ENCODE measurements at places on chromosomes 6 and 20.
A peak's percentile ranks its signal among the peaks of the same experiment; 100 is the strongest.

DNA sequence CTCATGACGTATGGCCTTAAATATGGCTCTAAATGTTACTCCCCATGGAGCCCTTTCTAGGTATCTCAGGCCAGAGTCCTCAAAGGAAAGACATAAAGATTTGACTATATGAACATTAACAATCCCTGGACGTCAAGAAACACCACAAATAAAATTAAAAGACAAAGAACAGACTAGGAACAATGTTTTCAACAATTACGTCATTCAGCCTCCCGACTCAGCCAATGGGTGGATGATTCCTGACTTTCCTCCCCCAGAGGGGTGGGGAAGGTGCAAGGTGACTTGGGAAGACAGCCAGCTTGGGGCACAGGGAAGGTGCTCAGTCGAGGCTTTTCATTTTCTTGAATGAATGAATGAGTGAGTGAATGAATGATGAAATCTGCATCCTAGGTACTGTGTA lies 157.4 kb downstream of the TFAP2C start:
- no peak for DNase-seq

DNA sequence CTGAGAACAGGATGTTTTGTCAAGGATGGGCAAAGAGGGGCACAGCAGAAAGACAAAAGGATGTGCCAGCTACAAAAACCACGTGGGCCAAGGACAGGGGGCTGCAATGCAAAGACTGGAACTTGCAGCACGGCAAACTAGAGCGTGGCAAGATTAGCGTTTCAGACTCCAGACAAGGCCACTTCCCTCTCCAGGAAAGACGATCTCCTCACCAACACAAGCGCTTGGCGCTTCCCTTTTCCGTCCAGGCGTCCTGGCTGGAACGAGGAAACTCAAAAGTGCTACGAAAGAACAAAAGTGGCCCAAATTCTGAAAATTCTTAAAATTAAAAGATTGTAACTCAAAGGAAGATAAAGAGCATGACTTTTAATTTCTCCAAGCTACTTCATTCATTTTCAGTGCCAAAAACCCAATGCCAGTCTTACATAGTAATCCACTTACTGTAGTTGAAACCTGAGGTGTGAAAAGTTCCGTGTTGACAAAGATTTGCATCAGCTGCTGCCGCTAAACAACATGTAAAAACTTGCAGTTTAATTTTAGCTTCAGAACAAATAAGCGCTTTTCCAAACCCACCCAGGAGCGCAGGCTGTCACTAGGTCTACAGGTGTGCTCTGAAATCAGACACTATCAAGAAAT lies 207.1 kb upstream of the RREB1 start:
- no peak for DNase-seq

- DNase-seq = no peak
Measured at GRCh38 chr6:169591616-169592015, 110.2 kb downstream of the WDR27 start.

DNA sequence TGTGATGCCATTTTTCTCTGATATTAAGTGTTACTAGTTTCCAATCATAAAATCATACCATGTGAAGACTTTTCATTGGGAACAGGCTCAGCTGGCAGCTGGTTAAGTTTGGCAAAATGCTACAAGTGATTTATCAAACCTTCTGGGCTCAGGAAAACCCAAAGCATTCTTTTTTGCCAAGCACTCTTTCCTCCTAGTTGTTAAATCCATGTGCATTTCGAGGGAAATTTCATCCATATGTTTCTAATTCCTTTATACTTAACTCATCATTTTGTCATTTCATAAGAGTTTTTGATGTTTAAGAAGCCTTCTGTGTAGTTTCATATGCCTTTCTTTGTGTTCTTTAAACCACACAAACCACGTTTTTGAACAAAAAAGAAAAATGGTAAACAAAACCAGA lies 217.6 kb upstream of the PDE10A start:
- DNase-seq = no peak

DNA sequence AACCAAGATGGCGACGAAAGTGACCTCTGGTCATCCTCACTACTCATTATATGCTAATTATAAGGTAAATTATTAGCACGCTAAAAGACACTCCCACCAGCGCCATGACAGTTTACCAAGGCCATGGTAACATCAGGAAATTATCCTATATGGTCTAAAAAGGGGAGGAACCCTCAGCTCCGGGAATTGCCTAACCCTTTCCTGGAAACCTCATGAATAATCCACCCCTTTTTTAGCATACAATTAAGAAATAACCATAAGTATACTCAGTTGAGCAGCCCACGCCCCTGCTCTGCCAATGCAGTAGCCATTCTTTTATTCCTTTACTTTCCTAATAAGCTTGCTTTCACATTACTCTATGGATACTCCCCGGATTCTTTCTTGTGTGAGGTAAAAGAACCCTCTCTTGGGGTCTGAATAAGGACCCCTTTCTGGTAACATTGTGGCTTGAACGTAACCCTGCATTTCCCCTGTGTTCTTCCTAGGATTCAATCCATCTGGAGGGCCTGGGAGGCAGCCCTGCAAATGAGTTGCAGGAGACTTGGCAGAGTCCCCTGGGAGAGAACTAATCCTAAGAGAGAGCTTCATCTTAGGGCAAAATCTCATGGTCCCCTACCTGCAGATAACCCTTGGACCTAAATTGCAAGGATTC lies 225.6 kb upstream of the JARID2 start:
- no peak for DNase-seq

GRCh38 chr6:160030103-160030502 lies 61.2 kb downstream of the IGF2R start:
- no peak for DNase-seq

GRCh38 chr6:3252369-3252768 lies 6.4 kb upstream of the PSMG4 start:
- no peak for DNase-seq

GRCh38 chr6:25453288-25453687 lies 174.1 kb downstream of the CARMIL1 start:
- no peak for DNase-seq

GRCh38 chr20:16434062-16434664 lies 139.1 kb downstream of the KIF16B start:
- DNase-seq = no peak

- DNase-seq = no peak
Measured at GRCh38 chr20:36576081-36576445, 2.7 kb downstream of the TGIF2 start.

- DNase-seq = no peak
Measured at GRCh38 chr6:117591405-117591804, 10.9 kb downstream of the GOPC start.

DNA sequence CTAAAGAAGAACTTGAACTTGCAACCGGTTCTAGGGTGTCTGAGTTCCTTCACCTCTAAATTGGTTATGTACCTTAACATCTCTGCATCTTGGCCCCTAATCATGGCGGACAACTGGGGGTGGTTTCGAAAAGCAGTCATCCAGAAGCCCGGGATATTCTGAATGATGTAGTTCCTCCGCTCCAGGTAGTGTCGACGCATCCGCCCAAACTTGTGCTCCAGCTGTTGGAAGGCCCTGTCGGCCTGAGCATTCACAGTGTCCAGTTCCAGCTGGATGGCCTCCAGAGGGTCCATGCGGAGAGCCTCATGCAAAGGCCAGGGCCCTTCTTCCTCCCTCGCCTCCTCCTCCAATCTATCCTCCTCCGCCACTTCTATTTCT lies 887 bp downstream of the TSPYL1 start:
- DNase-seq = no peak

DNA sequence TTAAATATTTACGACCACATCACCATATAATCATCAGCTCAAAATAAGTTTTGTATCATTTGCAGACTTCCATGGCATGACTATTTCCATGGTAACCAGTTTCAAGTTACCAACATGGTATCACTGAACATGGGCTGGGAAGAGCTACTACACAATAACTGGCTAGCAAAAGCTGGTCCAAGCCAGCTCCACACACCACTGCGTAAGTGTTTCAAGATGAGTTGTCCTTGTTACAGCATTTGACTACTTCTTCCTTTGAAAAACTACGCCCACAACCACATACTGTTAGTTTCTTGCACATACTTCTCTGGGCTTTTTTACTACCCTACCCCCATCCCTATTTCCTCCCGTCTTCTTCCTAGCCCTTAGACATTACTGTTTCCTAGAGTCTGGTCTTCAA lies 8.5 kb downstream of the CD164 start:
- DNase-seq = no peak

- DNase-seq = no peak
Measured at GRCh38 chr20:38072898-38073297, 39.4 kb downstream of the RPRD1B start.

DNA sequence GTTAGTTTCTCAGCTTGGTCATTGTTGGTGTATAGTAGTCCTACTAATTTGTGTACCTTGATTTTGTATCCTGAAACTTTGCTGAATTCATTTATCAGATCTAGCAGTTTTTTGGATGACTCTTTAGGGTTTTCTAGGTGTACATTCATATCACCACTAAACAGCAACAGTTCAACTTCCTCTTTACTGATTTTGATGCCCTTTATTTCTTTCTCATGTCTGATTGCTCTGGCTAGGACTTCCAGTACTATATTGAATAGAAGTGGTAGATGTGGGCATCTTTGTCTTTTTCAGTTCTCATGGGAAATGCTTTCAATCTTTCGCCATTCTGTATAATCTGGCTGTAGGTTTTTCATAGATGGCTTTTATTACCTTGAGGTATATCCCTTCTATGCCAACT lies 61.3 kb upstream of the HEY2 start:
- DNase-seq = no peak

GRCh38 chr20:62156592-62157386 lies 13.2 kb downstream of the SS18L1 start:
- peak; percentile 88 for DNase-seq

DNA sequence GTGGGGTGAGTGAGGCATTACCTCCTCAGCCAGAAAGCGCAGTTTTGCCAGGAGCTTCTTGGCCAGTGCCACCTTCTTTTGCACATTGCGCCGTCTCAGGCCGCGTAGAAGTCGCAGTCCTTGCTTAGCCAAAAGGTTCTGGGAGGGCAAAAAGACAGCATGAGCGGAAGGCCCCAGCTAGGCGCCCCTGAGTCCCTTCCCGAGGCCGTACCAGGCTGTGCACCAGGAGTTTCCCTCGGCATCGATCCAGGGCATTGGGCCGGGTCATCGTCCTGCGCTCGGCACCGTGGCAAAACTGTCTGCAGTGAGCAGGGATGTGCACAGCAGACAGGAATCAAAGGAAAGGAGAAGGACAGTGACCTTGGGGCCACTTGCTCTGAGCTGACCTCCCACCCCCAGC lies 20.2 kb upstream of the SPAG4 start:
- no peak for DNase-seq

DNA sequence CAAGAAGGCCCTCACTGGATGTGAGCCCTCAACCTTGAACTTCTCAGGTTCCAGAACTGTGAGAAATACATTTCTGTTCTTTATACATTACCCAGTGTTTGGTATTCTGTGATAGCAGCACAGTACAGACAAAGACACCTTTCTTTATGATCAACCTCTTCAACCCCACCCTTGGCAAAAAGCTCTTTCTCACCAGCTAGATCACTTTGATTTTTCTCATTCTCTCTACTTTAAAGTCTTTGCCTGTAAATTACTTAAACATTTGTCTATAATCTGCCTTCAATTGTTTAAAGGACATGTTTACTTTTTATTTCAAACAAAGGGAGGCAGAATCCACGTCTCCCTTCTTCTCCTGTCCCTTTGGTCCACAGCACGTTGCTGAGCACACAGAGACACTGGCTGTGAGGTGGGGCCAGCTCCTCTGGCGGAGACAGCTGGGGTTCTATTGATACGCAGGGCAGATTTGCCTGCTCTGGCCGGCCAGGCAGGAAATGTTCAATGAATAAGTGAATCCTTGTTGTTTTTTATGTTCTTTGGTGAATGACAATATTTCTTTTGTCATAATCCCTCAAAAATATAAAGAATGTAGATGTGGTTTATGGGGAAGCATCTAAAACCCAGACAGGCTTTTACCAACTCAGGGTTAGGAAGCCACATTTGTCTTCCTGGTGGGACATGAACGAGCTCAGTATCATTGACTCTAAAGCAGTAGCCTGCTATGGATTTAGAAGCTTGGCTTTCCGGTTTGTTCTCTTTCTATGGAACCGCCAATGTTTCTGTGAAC lies 52.9 kb downstream of the NEDD9 start:
- no peak for DNase-seq

DNA sequence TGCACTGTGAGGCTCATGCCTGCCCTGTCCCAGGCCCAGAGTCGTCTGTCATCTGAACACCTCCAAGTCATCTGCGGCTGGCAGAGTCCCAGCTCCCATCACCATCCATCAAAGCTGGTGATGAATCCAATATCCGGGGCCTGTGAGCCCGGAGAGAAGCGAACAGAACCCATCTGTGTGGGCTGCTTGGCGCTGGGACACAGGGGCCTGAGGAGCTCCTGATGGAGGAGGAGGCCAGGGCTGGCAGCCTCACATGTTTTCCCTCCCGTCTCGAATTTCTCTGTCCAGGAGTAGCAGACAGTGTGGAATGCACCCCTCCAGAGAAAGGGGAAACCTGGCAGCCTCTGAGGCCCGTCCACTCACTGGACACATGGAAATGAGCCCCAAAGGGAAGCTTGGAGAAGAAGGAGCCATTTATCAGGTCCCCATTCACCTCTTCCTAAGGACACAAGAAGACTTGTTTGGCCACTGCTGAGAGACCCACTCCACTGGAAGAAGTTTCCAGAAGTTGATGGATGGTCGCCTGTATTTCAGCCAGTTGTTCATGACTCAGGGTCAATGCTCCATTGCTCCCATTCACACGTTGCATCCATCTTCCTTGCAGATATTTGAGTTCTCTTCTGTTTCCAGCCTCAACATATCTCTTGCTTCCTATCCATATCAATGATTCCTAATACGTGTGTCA lies 307.5 kb upstream of the SULF2 start:
- DNase-seq = no peak

GRCh38 chr6:32883789-32884188 lies 29.8 kb downstream of the PSMB9 start:
- DNase-seq = no peak

DNA sequence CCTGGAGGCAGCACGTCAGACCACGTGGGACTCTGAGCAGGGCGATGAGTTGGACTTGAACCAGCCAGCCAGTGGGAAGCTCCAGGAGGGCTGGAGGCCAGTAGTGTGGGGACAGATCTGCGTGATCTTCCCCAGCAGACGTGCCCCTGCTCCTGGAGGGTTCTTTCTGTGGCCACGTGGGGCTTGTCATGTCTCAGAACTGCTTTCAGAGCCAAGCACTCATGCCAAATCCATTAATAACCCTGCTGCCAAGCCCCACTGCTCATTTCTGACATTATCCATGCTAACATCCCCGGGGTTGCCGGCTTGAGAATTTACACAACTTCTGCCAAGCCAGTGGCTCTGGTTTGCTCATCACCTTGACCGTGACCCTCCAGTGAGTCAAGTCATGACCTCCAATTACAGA lies 38.3 kb downstream of the SIRPA start:
- DNase-seq = no peak
